Frontal cortex (tissue), 4 donors: ENCODE measurements at places on chromosomes 2 and 18.

DNA sequence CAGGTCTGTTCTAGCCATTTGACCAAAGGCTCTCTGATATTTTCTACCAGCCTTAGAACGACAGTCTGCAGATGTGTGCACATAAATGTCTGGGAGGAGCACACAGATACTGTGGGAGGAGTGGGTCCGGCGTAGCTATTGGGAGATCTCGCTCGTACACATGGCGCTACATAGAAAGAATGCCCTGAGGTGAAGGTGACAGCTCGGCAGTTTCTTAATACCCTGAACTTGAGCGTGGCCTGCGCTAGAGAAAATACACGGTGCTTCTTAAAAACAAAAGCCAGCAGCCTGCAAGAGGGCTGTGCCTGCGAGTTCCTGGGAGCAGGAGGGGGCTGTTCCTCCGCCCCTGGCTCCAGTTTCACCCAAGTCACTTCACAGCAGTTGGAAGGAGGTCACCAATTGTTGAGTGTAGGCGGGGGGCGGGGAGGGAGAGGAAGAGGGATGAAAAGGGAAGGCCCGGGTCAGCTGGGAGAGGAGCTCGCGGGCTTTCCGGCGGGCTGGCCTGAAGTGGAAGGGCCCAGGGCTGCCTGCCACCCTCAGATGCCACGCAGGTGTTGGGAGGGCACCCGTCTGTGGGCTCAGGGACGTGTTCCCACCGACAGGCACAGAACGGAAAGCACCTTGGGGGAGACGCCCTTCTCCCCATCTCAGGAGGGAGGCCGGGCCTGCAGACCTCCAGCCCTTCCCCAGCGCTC, 124.7 kb upstream of the ZNF516 start:
- no peak for DNase-seq

DNA sequence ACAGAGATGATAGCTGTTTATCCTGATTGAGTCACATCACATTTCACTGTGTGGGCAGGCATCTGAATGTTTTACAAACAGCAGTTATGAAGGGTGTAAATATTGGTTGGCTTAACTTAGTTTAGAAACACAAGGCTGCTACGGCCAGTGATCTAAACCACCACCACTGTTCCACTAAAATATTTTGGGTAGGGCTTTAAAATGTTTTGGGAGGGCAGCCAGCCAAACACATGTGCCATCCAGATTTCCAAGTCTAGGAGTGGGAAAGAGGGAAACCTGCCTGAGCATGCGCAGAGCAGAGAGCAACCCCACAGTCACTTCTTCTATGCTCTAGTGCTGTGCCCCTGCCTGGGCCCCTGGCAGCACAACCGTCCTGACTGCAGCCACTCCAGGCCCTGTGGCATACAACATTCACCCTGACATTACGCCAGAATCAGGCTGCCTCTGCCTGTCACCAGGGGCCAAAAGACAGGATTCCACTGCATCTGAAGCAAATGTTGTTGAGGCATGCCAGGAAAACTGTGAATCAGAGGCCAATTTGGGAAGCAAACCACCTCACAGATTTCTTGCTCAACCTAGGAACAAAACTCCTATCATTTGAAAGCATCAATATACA, 74.8 kb upstream of the COL5A2 start:
- DNase-seq, result no peak

GRCh38 chr18:79608999-79609461, 70.6 kb upstream of the CTDP1 start:
- DNase-seq, result no peak

- no peak for DNase-seq
Measured at GRCh38 chr2:44351088-44351487, 10.2 kb downstream of the PREPL start.

DNA sequence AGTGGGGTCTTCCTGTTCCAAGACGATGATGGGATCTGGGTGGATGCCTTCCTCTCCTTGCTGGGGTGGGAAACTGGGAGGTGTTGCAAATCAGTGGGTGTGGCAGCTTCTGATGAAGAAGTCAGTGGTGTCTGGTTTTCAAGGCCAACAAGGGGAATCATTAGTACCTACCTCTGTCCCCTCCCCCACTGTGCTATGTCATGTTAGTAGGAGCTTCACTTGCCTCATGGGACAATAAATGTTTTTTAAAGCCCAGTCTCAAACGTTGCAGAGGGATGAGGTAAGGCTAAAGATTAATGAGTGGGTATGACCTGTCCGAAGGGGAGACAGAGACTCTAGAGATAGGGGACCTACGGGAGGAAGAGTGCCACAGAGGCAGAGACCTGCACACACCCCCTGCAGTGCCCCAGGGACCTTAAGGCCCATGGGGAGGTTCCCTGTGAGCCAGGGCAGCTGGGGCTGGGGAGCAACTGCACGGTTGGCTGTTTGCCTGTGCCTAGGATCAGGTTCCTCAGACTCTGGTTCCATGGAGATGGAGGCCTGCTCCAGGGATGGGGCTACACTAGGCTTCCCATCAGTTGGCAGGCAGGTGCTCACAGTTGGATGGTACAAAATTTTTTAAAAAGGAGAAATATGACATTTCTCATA, 37.8 kb upstream of the SLC1A4 start:
- no peak for DNase-seq

DNA sequence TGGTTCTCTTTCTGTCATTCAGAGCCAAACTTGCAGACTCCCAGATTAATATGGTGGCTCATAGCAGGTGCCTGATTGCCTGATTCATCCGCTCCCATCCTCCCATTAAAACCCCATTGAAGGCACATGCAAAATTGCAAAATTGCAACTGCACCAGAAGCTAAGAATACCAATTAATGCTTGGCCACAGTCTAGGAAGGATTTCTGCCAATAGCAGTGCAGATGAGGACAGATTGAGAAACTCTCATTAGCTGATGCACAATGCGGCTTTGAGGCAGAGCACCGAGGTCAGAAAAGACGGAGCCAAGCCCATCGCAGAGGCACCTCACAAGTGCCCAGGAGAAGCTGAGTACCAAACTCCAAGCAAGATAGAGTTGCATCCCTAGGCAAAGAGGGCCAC, 172.8 kb downstream of the ARL4C start:
- peak; percentile 22 for DNase-seq

GRCh38 chr18:1468550-1468949, 563.9 kb downstream of the ADCYAP1 start:
- no peak for DNase-seq

GRCh38 chr2:9401646-9402371, 21.5 kb downstream of the ITGB1BP1 start:
- no peak for DNase-seq
